ENCODE measurements at places on chromosomes 1 and 21.
A peak's percentile ranks its signal among the peaks of the same experiment; 100 is the strongest.

DNA sequence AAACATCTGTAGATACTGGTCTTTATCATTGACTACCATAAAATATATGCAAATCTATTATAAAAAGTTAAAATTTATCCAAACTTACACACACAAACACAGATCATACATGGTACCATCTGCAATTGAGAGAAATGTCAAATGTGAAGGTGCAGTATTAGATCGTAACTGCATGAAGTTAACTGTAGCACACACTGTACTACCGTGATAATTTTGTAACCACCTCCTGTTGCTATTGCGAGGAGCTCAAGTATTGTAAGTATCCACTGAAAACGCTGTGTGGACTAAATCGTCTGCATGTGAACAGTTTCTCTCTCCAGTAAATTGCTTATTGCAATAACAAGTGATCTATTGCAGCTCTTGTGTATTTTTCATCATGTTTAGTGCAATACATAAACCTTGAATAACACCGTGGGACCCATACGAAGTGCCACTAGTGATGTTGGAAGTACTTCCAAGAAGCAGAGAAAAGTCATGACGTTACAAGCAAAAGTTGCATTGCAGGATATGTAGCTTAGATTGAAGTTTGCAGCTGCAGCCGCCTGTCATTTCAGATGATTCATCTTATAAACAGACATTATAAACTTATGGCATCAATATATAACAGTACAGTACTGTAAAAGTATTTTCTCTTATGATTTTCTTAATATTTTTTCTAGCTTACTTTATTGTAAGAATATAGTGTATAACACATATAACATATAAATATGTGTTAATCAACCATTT lies 172.9 kb downstream of the SDCCAG8 start:
- DNase-seq = no peak

DNA sequence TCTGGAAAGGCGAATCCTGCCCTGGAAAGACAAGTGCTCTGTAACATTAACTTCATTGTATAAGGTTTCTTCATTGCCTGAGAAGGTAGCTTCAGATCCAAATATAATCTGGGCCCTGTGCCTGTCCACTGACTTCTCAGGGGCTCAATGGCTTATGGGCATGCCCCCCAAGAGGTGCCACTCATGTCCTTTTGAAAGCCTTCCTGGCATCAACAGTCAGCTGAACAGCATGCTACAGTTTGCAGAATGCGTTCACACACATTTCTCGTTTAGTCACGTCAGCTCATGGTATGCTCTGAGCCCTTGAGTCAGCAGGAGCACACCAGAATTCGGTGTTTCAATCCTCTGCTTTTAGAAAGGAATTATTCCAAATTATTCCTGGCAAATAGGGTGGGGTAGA lies 23.8 kb downstream of the TMCC2 start:
- DNase-seq = no peak

- no peak for DNase-seq
Observed at GRCh38 chr21:29104239-29104708, 26.2 kb upstream of the MAP3K7CL start.

DNA sequence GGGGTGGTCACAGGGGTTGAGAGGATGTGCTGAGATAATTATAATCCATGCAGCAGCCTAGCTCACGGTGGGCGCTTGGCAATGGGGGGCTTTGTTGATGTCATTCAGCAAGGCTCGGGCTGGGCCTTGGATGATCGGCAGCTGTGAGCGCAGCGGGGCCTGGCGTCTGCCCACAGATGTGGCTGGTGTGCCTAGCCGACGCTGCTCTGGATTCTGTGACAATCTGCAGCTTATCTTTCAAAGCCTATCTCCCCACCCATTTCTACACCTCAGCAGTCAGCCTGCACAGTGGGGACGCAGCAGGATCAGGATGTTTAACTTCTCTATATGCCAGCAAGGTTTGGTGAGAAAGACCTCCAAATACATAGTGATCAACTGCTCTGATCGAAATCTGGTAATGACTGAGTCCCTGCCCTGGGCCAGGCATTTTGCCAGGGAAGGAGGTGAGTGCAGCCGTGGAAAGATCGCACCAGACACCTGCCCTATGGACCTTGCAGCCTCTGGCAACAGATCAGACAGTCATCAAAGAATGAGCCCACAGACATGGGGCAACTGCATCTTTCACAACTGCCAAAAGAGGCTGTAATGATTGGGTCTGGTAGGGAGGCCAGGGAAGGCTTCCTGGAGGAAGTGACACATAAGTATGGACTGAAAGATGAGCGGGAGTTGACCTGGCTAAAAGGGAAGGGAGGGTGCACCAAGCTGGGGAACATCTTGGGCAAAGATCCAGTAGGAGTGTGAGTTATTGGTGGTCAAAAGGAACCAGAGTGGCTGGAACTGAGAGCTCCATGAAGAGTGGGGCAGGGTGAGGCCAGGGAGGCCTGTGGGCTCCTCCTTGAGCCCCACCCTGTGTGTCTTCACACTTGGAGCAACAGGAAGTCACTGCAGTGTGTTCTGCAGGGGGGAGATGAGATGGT lies 35.3 kb downstream of the EPHB2 start:
- no peak for DNase-seq

DNA sequence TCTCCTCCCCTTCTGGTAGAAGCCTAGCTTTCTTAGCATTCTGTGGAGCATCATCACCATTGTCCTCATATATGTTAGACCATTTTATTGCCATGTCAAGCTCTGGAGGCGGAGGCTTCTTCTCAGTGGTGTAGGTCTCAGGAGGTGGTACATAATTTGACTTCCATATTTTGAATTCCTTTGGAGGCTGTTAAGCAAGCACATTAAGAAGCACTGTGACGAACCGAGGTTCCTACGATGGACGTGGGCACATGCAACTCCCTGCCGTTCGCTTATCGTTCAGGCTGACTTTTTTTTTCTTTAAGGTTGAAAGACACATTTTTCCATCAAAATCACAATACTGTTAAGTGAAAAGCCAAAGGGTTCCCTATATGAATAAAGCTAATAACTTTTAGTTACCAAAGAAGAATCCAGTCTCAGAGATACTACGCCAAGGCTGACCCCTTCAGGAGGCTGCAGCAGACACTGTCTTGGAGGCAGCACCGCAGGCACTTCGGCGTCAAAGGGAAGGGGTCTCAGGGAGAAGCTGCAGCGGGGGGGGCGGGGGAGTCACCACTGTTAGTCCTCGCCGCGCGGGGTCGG lies 835 bp downstream of the C1orf52 start:
- no peak for DNase-seq

DNA sequence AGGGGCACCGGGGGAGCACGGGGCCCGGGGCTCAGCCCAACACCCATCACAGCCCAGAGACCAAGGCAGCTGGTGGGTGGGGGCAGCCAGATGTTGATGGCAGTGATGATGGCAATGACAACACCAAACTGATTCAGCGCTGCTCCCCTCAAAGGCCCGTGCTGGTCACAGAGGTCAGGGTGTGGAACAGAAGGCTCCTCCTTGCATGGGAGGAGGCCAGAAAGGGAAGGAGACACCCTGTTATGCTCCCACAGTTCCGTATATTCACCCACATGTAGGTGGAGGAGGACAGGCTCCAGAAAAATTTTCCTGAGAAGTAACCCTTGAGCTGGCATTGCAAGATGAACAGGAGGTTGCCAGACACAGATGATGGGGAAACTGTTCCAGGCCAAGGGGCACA lies 414 bp downstream of the GUCA2B start:
- DNase-seq = no peak

GRCh38 chr21:36079671-36080070 lies 9.8 kb downstream of the CBR1 start:
- DNase-seq = no peak

DNA sequence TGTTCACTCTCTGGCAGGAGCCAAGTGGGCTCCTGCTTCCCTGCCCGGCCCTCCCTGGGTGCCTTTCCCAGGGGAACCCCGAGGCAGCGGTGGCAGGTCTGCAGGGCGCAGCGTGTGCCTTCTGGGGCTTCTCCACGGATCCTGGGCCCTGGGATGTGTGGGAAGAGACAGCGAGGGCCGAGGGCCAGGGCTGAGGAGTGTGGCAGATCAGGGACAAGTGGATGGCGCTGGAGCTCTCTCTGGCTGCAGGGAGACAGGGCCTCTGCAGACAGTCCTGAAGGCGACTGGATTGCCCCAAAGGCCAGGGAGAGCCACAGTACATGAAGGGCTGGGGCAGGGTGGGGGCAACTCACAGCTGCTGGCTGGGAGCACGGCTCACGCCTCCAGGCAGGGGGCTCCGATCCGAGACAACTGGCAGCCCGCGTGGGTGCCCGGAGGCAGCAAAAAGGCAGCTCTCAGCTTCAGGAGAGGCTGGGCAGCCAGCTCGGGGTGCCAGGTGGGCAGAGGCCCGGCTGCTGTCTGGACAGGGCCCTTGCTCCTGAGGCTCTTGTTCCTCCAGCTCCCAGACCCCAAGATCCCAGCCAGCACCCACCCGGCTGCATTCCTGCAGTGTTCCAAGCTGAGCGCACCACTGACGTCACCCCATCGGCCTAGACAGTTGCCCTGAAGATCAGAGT lies 16.0 kb downstream of the MORN1 start:
- no peak for DNase-seq

- no peak for DNase-seq
Observed at GRCh38 chr1:52554756-52555155, 1.9 kb upstream of the TUT4 start.

- DNase-seq = no peak
Observed at GRCh38 chr1:172513479-172513878, 19.5 kb upstream of the SUCO start.

- DNase-seq = no peak
Observed at GRCh38 chr21:34522284-34522683, 10.3 kb upstream of the KCNE1 start.

DNA sequence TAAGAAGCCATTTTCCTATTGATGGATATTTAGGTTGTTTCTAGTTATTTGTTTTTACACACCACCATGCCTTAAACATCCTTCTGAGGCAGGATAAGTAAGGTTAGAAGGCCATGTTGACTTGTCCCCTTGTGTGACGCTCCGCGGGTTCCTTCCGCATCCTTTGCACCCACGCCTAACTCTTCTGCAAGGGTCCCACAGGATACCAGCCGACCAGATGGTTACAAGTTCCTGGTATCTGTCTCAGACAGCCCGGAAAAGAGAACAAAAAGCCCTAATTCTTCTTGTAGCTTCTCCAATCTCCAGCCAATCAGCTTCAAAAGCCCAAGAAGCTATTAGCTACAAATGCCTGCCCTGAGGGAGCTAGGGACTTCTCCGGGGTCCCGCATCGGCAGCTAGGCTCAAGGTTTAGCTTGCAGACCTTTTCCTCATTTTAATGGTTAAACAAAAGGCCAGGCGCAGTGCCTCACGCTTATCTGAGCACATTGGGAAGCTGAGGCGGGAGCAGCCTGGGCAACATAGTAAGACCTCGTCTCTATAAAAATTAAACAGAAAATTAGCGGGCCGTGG lies 4.9 kb upstream of the OTUD3 start:
- DNase-seq = no peak

- DNase-seq = no peak
Observed at GRCh38 chr1:242425232-242425631, 99.3 kb downstream of the PLD5 start.

GRCh38 chr1:65207317-65207716 lies 59.3 kb downstream of the AK4 start:
- DNase-seq = no peak

- peak; percentile 64 for DNase-seq
Observed at GRCh38 chr1:226635456-226635941, 86.9 kb downstream of the STUM start.

DNA sequence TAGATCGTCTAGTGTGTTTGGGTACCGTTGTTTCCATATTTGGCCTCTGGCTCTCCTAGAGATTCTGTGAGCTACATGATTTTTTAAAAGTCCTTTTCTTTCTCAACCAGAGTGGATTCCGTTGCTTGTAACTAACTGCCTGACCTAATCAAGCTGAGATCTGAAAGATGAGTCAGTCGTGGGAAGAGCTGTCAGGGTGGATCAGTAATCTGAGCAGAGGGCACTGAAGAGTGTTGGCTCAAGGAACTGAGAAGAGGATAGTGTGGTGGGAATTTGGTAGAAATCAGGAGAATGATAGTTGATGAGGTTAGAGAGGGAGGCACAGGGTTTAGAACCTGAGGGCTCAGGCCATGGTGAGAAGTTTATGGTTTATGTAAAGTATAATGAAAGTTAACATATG lies 52.2 kb downstream of the TRAF5 start:
- no peak for DNase-seq

DNA sequence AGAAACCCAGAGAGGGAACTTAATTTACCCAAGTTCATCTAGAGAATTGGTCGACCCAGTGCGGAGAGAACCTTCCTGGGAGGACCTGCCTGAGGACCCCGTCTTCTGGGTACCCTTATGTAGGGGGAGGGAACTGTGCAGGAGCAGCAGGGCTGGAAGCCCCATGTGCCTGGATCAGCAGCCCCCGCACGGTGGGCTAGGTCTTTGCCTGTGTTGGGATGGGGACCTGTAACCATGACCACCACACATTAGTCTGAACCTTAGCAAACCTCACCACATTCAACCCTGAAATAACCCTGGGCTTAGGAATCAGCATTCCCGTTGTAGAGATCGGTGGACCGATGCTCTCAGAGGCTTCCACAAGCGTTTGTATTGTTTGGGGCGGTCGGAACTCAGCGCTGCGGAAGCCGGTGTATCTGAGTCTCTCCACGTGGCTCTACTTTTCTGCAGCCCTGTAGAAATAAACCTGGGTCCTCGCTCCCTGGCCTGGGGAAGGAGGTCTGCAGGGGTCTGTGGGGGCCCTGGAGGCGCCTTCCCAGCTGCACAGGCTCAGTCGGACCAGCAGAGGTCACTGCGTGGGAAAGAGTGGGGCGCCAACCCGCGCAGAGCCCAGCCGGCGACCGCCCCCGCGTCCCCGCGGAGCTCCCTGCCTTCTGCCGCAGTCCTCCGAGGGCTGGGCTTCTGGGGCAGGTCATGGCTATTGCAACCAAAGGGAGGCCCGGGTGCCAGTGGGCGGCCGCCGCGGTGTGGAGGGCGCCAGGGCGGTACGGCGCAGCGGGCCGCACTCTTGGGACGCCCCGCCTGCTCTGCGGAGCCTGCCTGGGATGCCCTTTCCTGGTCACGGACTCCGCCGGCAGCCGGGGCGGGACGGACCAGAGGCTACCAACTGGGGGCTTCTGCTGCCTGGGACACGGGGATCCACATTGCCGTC lies 36.2 kb upstream of the KCNA10 start:
- peak; percentile 54 for DNase-seq

GRCh38 chr1:33347650-33347992 lies 26.7 kb upstream of the A3GALT2 start:
- no peak for DNase-seq

Measured in activated CD4-positive, alpha-beta memory T cell treated with anti-CD3 and anti-CD28 coated beads, Interleukin-2, amount 10 ng/mL, durations not matched to agents 7 days and 5 days (primary cell).